ENCODE measurements at places on chromosomes 5 and 9.

- no peak for DNase-seq
Observed at GRCh38 chr5:125575891-125576505, 829.6 kb upstream of the ZNF608 start.

DNA sequence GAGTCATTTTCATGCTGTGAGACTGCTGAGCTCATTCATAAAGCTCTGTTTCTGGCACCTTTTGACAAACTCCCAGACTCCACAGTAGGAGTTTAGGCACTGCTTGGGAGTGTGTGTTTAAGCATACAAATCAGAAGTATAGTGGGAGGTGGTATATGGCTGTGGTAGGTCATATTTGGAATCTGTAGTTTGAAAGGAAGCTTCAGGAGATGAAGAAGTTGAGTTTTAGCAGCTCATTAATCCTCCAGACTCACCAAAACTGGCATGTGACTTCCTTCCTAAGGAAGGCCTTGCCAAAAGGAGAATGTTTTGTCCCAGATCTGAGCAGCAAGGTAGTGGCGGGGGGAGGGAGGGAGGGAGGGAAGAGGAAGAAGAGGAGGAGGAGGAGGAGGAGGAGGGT is 52.8 kb downstream of the SAXO1 start:
- DNase-seq = no peak

- DNase-seq = no peak
Observed at GRCh38 chr9:125988479-125989050, 241.4 kb downstream of the PBX3 start.

DNA sequence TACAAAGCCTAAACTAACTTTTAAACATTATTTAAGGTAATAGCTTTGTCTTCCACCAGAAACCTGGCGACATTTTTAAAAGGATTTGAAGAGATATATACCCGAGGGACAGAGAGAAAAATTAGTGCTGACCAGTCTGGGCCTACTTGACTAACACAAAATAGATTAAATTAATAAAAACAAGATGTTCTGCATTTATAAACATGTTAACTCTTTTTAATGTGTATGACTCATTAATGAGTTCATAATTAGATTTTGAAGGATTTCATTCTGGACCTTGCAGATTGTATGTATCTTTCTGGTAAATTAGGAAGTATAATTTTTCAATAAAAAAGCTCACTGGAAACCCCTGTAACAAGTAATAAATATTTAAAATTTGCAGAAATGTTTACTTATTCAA is 459.1 kb upstream of the CDH9 start:
- DNase-seq = no peak
